ENCODE measurements at places on chromosomes 13 and 19. TPM values are rescaled to one million over a fixed set of nuclear protein-coding genes. Genes with fewer than 3 reads are reported as not detected.

Gene CAPN12
- total RNA-seq = not detected

Gene RFX1
- total RNA-seq = 2.4 TPM

Gene ADAMTS10
- total RNA-seq = 2.7 TPM

Gene FFAR3
- not detected for total RNA-seq
